ENCODE measurements at places on chromosomes 4 and X.

- peak; percentile 57 for DNase-seq
Observed at GRCh38 chr4:4386296-4386735, 586 bp upstream of the NSG1 start.

GRCh38 chr4:159158083-159158617, 55.3 kb downstream of the RAPGEF2 start:
- DNase-seq: no peak

DNA sequence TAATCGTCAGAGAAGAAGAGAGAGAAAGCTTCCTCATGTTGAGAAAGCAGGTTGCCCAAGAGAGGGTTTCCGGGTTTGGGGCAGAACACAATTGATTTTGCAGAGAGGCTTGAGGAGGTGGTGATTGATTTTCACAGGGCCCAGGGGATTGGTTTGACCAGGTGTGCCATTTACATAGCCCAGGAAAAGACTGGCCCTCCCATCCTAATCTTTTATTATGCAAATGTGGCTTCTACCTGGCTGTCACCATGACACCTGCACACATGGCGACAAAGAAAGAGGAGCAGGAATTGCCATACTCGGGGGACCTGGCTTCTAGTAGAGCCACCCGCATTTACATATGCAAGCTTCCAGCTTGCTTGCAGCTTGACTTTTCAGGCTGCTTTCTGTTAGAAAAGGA, 405.3 kb downstream of the PPP4R3C start:
- no peak for DNase-seq

GRCh38 chrX:132853040-132853439, 105.4 kb downstream of the HS6ST2 start:
- DNase-seq: no peak

- no peak for DNase-seq
Observed at GRCh38 chrX:69264158-69264581, 98.9 kb upstream of the PJA1 start.

DNA sequence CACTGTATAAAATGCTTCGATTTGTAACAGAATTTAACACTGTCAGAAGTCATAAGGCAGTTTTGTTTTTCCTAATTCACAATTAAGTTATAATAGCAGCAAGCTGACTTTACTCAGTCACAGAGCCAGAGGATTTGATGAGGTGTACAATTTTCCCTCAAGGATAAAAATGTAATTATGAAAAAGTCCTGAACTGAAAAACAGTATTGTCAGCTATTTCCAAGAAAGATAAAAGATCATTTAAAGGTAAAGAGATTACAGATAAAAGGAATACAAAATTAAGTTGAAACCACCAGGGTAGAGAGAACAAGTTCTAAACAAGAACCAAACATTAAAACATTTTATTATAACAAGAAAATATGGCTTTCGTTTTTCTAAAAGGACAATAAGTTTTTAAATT, 86.8 kb upstream of the ZFP42 start:
- DNase-seq: no peak
